ENCODE measurements at places on chromosomes 6 and 20. TPM values are rescaled to one million over a fixed set of nuclear protein-coding genes. Genes with fewer than 3 reads are reported as not detected.

DNA sequence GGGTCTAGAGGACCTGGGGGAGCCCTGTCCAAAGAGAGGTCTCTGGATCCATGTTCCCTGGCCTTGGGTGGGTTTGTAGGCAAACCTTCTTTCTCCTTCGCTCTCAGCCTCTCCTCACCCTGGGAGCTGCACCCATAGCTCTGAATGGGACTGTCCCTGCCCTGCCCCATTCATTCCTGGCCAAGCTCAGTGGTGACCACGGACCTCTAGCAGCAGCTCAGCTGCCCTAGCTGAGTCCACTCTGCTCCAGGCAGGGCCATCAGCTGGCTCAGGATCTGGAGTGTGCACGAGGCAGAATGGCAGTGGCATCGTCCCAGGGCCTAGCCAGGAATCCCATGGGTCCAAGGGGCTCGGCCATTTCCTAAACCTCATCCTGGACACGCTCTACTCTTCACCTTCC is 5.3 kb downstream of the ULBP3 start:
- DNase-seq, result no peak

- no peak for DNase-seq
These were observed 510.8 kb upstream of the POU3F2 start for GRCh38 chr6:98323605-98324004.

DNA sequence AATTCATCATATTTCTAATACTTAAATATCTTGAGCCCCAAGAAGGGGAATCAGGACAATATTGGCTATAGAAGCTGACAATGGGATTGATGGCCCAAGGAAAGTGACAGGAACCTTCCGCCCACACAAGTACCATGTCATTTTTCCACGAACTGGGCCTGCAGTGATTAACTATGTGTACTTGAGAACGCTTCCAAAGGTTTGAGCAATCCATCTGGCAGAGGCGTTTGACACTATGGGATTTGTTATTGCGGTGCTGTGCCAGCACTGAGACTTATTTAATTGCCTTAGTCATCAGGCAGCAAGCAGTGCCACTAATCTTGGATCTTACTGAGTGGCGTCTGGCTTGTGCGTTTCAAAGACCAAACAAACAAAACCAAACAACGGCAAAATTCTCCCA is 135.6 kb upstream of the UST start:
- DNase-seq, result peak; percentile 63

GRCh38 chr20:59042151-59042795 is at the start of gene PRELID3B:
TSS of gene PRELID3B (minus strand) at chr20:59042786. CDS start at chr20:59042730, 56 bp downstream.
- peak; percentile 59 for DNase-seq

- DNase-seq, result peak; percentile 76
These were observed 18.7 kb downstream of the SERPINB6 start for GRCh38 chr6:2952557-2953095.

DNA sequence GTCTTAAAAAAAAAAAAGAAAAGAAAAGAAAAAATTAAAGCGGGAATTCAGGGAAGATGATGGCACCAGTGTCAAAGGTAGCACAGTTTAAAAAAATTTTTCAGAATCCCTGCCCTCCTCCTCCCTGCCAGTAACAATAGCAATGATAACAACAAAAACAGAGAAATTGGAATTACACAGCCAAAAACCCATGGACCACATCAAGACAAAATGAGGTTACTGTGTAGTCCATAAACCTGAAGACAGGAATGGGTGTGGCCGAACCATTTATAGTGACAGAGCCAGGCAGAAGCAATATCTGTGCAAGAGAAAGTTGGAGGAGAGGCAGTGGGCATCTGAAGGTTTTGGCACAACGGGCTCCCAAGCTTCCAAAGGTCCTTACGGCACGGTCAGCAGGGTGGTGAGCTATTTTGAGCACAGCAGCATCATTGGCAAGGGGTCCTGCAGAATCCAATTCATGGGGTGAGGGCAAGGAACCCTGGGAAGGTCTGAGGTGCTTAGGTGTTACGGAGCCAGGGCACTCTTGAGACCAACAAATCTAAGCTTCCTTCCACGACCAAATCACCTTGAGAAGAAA is 202.3 kb downstream of the GMPR start:
- DNase-seq, result no peak

- DNase-seq, result peak; percentile 75
These were observed 39.7 kb downstream of the AGPAT4 start for GRCh38 chr6:161233986-161234661.

DNA sequence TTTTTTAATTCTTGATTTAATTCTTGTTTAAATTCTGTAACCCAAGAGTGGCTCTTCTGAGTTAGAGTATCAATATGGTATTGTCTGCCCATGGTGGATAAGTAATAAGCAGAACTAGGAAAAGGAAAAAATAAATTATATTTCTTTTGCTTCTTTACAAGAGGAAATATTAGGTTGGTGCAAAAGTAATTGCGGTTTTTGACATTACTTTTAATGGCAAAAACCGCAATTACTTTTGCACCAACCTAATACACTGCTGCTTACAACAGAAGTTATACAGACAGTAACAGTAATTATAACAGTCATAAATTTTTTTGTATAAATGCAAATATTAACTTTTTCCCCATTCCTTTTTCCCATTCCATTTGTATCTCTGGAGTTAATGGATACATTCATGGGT is 65.6 kb downstream of the HS3ST5 start:
- no peak for DNase-seq

GRCh38 chr6:95321126-95321525 is 256.2 kb upstream of the MANEA start:
- DNase-seq, result peak; percentile 4

DNA sequence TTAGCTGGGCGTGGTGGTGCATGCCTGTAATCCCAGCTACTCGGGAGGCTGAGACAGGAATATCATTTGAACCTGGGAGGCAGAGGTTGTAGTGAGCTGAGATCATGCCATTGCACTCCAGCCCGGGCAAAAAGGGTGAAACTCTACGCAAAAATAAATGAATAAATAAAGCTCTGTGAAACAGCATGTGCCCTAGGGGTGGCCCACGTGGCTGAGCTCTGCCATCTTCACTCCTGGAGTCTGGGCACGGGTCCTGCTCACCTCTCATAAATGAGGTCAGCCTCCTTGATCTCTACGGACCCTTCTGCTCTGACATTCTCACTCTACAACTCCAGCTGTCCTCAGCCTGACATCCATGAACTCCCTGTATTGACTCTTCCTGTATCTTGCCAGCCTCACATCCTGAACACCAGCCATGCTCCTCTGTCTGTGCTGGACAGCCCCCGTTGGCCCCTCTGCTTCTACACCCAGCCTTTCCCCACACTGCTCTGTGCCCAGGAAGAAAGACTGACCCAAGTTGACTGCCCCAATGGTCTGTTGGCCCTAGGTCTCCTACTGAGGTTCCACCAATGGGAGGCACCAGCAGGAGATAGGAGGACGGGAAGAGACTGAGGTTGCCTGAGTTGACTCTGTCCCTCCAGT is 21.9 kb downstream of the CPNE5 start:
- no peak for DNase-seq

DNA sequence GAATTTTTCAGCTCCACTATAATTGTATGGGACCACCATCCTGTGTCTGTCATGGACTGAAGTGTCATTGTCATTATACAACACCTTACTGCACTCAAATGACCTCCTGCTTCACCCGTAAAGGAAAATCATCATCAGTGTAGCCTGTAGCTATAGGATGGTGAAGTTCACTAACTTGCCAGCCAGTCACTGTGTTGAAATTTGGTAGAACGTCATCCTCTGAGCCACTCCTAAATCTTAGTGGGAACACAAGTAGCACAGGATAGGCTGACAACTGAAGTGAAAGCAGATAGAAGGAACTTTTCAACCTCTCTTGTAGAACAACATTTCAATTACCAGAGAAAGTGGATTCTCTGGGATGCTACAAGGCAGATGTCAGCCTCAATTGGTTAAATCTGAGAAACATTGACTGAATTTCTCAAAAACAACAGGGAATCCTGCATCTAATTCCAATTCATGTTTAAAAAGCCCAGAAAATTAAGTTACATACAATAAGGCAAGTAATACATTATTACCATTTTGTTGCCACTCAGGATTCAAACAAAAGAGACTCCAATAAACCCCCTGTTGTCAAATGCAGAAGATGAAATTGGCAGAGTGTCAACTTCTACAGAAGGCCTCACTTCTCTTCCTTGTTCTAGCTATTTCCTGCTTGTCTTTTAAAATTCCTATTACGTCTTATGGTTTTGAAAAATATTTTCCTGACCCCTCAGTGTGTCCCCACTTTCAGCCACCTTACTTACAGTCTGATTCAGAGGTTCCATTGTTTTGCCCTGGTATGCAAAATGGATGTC is 647.9 kb upstream of the AGPAT4 start:
- DNase-seq, result no peak

DNA sequence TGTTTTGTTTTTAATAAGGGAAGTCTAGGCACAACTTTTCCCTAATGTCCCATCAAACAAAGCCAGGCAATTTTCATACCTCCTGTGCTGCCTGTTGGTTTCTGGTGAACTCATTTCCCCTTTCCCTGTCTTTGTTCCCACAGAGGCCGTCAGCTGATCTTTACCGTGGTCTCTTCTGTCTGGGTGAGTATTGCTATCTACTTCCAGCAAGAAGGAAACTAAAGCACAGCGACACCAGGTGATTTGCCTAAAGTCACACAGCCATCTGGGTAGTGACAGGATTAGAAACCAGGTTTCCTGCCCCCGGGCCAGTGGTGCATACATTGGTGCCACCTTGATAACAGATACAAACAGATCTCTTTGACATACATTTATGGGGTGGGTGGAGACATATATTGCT is 59.6 kb downstream of the RAB44 start:
- no peak for DNase-seq

- DNase-seq, result no peak
These were observed 1027.2 kb upstream of the GJE1 start for GRCh38 chr6:141105481-141105880.

DNA sequence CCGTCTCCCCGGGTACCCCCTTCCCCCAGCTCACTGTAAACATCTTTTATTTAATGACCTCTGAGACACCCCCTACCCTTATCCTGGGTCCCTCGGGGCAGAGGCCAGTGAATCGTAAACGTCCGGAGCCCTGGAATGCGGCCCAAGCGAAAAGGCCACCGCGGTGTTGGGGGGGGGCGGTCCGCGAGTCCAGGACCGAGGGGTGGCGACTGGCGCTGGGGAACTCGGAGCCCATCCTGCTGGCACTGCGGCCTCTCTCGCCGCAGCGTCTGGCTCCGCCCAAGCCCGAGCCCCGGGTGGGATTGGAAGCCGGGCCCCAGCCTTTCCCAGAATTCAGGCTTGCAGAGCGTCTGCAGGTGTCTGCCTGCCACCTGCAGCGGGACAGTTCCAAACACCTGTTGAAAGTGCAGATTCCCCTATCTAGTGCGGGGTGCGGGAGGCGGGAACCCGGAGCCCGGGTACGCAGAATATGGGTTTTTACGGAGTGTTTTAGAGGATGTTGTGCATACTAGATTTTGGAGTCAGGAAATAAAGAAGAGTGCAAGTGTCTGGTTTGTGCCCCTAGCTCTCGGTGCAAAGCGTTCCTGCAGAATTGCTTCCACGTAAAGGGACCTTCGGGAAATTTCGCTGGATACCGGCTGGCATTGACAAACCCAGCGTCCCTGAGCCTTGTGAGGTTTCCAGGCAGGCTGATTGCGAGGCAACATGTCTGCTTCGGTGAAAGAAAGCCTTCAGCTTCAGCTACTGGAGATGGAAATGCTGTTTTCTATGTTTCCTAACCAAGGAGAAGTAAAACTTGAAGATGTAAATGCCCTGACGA is 800 bp downstream of the RWDD2A start:
- peak; percentile 45 for DNase-seq

DNA sequence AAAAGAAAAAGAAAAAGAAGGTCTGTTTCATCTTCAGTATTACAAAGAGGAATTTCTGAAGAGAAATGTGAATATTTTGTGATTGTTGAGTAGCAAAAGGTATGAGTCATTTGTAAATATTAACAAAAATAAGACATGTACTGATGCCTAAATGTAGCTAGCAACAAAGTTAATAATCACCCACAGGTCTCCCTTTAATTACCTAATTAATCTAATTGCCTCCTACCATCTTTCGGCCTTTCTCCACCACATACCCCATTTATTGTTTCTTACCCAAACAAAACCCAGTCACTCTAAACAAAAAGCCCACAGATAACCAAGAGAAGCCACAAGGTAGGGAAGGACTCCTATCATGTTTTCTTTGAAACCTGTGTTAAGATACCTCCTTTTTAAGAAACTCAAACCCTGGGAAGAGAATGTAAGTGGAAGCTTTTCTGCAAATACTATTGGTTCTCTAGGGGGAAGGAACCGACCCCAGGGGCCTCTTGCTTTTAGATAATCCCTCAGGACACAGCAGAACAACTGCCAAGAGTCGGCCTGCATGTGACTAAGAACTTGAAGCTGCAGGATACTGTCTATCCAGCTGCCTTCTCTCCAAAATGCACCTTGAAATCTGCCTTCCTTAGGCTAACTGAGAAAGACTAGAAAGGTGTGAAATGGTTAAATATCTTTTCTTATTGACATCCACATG is 16.1 kb upstream of the STK38 start:
- no peak for DNase-seq

EMILIN3 gene
- not detected for total RNA-seq

SLC22A7 gene
- total RNA-seq, result not detected

ADISSP gene
- total RNA-seq, result 244 TPM
